ENCODE measurements at places on chromosomes 7 and 10.

GRCh38 chr7:143882604-143883078 is 19.3 kb downstream of the TCAF1 start:
- DNase-seq: no peak

GRCh38 chr10:7388602-7389001 is 22.2 kb downstream of the SFMBT2 start:
- DNase-seq: no peak

- no peak for DNase-seq
Measured at GRCh38 chr7:46603780-46604179, 682.7 kb upstream of the IGFBP3 start.

DNA sequence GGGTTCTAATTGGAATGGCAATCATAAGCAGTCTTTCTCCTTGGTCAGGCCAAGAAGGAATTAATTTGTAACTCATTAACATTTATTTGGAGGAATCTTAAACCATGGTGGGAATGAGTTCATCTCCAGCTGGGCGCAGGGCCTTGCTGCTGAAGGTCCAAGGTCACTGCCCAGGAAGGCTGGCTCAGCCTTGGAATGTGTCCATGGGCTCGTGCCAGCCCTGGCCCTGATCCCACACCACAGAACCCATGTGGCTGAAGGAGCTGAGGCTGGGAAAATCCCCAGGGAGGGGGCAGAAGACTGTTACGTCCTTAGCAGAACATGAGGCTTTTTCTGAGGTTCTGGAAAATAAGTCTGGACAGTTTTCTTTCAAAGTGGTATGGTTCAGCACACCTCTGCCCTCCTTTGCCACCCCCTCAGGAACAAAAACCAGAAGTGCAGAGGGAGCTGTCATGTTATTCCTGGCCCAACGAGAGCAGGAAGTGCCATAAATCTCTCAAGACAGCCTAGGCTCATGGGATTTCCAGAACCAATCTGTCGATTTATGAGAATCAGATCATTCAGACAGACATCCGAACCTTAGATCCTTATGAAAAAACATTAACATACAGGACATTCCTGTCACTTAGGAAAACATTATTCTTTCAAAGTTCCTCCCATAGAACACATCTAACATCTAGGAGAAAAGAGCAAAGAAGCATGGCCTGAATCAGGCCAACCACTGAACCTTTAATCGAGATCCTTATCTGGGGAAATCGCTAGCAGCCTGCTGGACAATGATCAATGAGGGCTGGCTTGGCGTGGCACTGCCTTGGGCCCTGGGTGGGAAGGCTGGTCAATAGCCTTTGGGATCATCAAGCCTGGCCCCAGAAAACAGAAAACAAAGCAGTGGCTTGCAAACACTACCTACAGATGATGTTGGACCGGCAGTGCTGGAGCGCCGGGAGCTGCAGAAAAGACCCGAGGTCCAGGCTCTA is 134.3 kb downstream of the TAX1BP1 start:
- peak; percentile 39 for DNase-seq

DNA sequence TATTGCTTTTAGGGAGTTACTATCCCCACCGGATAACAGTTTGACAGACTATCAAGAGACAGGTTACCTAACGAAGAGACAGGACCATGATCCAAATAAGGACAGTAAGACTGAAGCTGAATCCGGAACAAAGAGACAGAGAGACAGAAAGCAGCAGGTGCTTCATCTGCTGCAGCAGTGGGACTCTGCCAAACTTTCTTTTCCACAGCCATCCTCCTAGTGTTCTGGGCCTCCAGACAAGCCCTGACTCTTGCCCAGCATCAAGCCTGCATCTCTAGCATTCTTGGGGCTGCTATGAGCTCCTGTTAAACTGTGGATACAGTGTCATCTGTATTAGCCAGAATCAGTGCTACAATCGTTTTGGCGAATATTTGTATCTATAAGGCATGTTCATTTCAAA is 761.7 kb downstream of the GRID1 start:
- DNase-seq: peak; percentile 5

Data from SJSA1 (cell line).